ENCODE measurements at places on chromosomes 1 and 21.
A peak's percentile ranks its signal among the peaks of the same experiment; 100 is the strongest.

GRCh38 chr1:162191396-162192305, 122.2 kb downstream of the NOS1AP start:
- no peak for DNase-seq

DNA sequence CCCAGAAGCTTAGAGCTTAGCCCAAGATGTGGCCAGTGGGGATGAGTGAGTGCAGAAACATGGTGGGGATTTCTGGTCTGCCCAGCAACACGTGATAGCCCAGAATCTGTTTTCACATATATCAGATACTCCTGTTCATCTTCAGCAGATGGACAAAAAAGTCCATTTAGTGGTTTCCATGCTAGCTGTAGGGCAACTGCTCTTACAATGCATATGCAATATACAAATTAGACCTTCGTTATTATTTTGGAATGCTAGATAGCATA, 96.9 kb upstream of the SGIP1 start:
- DNase-seq: no peak

DNA sequence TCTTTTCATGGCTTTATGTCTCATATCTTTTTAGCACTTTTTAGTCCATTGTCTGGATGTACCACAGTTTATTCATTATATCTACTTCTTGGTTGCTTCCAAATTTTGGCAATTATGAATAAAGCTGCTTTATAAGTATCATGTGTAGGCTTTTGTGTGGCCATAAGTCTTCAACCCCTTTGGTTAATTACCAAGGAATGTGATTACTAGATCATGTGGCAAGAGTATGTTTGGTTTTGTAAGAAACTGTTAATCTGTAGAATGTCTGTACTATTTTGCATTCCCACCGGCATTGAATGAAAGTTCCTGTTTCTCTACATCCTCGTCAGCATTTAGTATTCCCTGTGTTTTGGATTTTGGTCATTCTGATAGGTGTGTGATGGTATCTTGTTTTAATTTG, 31.5 kb downstream of the ZBTB40 start:
- DNase-seq: no peak

- DNase-seq: no peak
Observed at GRCh38 chr1:92274939-92275338, 23.8 kb downstream of the GLMN start.

- no peak for DNase-seq
Observed at GRCh38 chr1:23567996-23568607, 8.8 kb upstream of the ID3 start.

DNA sequence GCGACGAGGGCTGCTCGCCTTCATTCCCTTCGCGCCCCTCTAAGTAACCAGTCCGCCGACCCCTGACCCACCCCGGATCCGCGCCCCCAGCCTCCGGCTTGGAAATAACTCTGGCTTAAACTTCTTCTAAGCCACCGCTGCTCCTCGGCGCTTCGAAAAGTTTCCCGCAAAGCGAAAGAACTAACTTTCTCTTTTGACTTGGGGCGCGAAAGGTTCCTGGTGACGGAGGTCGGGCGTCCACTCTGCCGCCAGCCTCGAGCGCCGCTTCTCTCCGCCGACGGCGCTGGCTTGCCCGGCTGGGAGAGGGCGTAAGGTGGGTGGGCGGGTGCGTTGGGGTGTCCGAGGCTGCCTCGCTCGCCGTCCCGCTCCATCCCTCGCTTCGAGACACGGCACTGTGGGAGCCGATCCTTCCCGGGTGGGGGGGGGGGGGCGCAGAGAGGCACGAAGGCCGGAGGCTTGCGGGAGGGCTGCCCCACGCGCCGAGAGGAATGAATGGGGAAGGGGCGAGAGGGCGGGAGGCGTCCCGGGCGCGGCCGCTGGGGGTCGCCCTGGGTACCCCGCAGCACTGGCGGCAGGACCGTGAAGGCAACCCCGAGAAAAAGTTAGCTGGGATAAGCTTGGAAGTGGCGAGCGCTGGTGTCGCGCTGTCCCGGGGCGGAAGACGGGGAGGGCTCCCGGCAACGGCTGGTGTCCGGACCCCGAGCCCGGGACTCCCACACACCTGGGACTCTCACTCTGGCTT, 569 bp downstream of the ATF3 start:
- peak; percentile 58 for DNase-seq

GRCh38 chr1:29425631-29426030, 189.3 kb downstream of the PTPRU start:
- DNase-seq: no peak

GRCh38 chr1:104797982-104798381, 1048.3 kb downstream of the AMY1C start:
- DNase-seq: no peak

GRCh38 chr1:161790587-161791317, 24.6 kb downstream of the ATF6 start:
- no peak for DNase-seq

GRCh38 chr1:111887385-111887784, 102.1 kb downstream of the KCND3 start:
- no peak for DNase-seq

GRCh38 chr1:39305555-39305954, 101.1 kb downstream of the MACF1 start:
- DNase-seq: no peak

DNA sequence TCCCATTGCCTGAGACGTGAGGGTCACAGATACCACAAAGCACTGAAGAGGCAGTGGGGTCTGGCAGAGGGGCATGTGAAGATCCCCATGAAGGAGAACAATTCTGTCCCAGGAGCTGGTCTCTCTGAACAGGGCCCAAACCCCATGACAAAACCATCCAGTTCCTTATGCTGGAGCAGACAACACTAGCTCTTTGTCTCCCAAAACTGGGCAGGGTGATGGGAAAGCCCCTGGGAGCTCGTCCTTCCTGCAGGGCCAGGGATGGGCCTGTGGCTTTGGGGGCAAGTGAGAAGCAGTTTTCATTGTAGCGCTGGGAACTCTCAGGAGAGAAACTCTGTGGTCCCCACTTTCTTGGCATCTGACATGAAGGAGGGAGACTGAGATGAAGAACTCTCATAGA, 8.8 kb downstream of the ETV3L start:
- no peak for DNase-seq

DNA sequence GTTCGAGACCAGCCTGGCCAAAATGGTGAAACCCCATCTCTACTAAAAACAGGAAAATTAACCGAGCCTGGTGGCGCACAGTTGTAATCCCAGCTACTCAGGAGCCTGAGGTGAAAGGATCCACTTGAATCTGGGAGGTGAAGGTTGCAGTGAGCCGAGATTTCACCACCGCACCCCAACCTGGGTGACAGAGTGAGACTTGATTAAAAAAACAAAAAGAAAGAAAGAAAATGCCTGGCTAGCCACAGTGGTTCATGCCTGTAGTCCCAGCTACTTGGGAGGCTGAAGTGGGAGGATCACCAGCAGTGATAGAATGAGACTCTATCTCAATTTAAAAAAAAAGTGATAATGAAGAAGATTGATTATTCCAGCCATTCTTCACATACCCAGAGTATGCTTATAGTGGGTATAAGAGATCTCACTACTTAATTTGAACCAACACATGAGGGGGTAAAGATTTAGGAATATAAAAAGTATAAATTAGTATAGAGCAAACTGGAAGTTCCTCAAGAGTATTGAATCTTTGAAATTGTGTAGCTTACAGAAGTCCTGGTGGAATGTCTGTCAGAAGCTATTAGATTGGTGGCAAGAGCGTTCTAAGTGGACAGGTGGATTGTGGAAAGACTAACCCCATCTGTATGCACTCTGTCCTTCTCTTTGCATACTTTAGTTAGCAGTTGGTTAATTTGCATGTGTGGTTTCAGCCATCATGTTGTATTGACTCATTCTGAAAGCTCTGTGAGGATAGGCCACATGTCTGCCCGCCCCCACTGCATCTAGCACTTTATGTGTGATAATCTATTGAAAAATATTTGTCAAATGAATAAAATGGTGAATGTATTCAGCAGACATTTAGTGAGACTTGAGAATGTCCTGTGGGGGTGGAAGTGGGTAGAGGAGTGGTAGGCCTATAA, 25.0 kb downstream of the RLF start:
- DNase-seq: peak; percentile 75

DNA sequence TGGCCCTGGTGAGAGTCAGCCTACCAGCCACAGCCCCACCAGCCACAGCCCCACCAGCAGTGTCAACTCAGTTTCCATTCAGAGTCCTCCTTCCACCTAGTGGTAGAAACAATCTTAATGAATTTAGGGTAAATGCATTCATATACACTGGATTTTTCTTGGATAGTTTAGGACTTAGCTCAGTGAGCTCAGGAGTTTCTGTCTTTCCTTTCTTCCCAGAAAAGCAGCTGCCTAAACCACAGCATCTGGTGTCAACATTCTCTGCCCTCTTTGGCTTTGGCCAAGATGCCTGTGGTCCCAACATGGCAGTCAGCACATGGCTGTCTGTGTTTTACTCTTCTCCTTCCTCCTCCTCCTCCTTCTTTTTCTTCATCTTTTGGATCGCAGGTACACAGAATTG, 94.0 kb downstream of the CLIC6 start:
- no peak for DNase-seq

- no peak for DNase-seq
Observed at GRCh38 chr1:4018466-4019146, 118.5 kb upstream of the C1orf174 start.

GRCh38 chr21:36156815-36157670, at the start of gene DOP1B:
Gene DOP1B (plus strand): TSS chr21:36156824. CDS start chr21:36164734, 7,910 bp downstream.
- DNase-seq: peak; percentile 49

GRCh38 chr1:66764994-66765578, 12.8 kb downstream of the DYNLT5 start:
- DNase-seq: no peak

GRCh38 chr1:17370618-17371017, 1.4 kb upstream of the PADI6 start:
- no peak for DNase-seq

DNA sequence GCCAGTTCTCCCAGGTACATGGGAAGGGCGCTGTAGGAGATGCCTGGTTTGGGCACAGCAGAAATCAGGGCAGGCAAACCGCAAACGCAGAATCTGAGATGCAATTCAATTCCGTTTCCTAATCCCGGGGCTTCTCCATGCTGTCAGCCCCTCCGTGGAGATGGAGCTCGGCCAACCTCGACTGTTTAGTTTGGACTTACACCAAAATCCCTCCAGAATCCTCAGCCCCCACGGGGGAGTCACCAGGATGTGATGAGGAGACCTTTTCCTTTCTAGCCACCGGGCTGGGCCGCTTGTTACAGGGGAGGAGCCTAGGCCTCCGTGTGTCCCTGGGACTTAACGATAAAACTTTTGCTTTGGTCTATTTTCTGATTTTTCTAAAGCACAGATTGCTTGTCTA, 7.9 kb downstream of the SLC2A7 start:
- no peak for DNase-seq

DNA sequence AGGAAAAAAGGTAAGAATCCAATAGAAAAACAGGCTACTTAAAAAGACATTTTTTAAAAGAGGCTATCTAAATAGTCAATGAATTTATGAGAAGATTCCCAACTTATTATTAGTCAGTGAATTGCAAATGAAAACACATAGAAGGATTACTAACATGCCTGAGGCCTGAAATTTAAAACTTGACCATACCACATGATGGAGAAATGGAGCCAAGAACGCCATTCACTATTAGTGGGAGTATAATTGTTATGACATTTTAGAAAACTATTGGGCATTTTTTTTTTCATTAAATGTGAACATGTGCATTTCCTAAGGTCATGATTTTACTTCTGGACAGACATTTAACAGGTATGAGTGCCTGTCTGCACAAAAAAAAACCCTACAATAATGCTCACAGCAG, 24.8 kb upstream of the OR2B11 start:
- no peak for DNase-seq

DNA sequence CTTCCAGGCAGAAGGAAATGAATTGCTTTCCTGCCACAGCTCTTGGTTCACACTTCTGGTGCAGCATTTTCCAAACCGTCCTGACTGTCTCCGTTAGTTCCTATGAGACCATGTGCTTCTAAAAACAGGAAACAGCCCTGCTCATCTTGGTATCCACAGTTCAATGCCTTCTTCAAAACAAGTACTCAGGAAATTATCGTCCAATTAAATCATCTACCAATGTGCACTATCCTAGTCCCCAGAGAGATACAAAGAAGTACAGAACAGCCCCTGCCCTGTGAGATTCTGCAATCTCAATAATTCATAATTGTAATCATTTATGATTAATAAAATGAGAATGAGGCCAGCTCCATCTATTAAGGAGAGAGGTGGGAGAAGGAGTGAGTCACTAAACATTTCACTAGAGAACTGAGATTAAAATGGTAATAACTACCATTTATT, 11.2 kb downstream of the CLEC20A start:
- DNase-seq: no peak

DNA sequence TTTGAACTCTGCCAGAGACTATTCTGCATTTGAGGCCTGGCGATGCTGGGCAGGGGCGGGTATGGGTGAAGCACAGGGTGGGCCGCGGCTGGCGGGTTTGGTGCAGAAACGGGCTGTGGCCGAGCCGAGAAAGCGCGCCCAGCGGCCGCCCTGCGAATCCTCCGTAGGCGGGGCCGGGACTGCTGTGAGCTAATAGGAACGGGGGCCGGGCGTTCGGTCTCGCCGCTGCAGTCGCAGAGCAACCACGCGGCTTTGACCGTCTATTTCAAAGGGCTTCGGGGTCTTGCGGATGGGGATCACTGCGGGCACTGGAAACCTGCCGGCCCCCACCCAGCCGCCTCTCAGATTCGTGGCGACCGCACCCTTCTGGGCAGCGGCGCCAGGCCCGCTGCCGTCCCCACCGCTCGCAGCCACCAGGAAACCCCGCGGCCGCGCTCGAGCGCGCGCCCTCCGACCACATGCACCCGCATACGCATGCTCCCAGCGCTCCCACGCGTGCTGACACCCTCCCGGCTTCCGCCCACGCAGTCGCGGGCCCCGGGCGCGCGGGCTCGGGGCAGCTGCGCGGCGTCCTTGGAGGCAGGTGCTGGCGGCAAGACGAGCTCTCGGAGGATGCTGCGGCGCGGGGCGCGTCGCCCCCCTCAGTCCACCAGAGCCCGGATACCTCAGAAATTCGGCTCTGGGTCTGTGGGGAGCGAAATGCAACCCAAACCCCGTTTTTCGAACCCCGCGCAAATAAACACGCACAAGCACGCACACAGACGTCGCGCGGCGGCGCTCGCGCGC, 32.6 kb downstream of the DNTTIP2 start:
- peak; percentile 84 for DNase-seq

All from T-helper 2 cell treated with Interferon-gamma antibody and Interleukin-4, amounts not matched to agents 5 μg/mL and 100 μg/mL, for 36 hours (primary cell).